ENCODE measurements at places on chromosomes 11 and 22. TPM values are rescaled to one million over a fixed set of nuclear protein-coding genes. Genes with fewer than 3 reads are reported as not detected.

Gene CRYBB3
- total RNA-seq: not detected

Gene MRGPRX3
- not detected for total RNA-seq

Gene CD248
- total RNA-seq: 1.2 TPM

Gene MRGPRG
- not detected for total RNA-seq

Gene FXYD6
- 69.3 TPM for total RNA-seq

Gene PRG3
- not detected for total RNA-seq

Gene SCARF2
- total RNA-seq: 1.6 TPM

Gene PKNOX2
- total RNA-seq: 4.9 TPM

Gene ABCG4
- 2.0 TPM for total RNA-seq

DNA sequence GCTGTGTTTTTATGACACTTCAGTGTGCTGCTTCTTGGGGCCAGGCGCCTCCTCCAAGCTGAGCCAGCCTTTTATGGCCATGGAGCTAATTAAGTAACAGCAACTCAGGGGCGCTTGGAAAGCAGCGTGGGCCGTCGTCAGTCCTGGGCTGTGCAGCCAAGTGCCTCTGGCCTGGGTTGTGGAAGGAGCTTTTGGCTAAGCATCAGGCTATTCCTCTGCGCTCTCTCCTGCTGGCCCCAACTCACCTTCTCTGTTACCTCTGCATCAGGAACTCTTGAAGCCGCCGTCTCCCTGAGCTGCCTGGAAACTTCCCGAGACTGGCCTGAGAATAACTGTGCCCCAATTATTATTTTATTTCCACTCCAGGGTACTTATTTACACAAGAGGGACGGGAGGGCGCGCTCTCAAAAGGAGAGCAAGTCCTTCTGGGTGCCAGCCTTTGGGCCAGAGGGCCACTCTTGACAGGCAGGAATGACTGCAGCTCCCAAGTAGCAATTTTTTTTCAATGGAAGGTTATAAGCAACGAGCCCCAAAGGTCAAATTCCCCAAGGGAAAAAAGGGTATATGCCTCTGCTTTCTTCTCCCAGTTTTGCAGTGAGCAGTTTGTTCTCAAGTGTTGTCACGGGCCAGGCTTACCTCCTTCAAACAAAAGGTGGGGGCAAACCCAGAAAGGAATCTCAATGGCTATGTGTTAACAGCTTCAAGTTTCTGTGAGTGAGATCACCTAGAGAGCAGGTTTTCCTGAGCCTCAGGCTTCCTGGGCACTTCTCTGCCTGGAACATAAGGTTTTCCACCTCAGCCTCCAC, 38.5 kb upstream of the NAV2 start:
- no peak for DNase-seq

GRCh38 chr11:2327032-2327431, 25.2 kb downstream of the TSPAN32 start:
- DNase-seq: no peak

DNA sequence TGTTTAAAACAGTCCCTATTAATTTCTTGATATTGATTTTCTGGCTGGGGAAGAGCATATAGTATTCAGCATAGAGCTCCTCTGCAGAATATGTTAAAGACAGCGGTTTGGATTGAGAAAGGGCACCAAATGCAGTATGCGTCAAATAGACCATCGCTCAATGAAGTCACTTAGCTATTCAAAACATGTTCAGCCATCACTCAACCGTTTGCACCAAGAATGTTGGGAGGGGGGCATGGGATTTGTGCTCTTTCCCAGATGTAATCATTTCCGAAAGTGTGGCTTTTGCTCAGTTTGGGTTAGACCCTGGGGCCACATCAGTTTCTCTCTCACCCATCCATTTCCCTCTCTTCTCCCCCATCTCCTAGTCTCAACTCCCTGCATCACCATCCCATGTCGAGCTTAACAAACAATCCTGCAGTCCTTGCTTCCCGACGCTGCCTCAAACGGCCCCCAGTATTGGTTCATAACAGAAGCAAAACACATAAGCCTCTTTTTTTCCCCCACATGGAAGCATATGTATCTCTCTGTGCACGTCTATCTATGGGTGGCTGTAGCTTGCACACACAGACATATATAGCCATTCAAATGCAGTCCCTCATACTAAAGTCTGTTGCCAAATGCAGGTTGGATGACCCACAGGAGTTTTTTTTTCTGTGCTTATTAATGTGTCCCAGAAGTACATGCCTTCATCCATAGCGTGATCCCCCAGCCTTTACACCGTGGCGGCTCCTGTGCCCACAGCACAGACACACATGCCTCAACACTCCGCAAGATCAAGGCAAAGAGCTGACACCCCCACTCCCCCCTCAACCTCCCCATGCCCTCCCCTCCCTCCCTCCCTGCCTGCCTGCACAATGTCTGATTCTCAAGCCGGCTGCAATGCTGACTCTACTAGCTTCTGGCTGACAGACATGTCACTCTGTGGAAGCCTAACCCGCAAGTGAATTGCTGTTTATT, 2.6 kb downstream of the CACNG2 start:
- no peak for DNase-seq

- DNase-seq: no peak
These were observed 96.5 kb upstream of the PRR5 start for GRCh38 chr22:44605486-44605885.

DNA sequence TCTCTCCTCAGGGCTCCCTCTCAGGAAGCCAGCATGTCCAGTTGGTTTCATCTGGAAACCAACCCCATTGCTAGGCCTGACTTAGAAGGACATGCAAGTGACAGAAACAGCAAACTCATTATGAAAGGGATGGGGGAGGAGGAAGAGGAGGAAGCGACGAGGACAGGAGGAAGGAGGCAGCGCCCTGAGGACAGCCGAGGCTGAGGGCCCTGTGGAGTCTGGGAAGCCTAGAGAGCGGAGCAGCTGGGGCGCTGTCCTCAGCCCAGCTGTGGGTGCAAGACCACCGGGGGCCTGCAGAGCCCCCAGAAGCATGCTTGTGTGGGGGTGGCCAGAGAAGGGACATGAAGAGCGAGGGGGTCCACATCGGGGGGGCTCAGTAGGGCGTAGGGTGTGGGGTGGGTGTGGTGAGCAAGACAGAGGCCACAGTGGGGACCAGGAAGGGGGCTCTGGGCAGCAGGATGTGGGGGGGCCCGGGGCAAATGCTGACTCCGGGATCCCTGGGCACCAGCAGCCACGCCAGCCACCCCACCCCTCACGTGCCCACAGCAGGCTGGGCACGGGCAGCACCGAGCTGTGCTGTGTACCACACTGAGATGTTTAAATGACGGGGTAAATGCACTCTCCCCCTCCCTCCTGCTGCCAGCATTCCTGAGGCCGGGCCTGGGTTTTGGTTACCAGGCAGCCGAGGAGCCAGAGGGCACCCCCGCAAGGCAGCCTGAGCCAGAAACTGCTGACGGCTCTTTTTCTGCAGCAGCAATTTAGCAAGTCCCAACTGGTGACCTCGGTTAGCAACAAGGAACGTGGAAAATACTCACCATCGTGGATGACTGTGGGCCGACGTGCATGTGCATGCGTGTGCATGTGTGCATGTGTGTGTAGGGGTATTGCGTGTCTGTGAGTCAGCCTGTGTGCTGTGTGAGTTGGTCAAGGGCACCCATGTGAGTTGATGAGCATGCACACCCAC, 82.7 kb upstream of the LINC01488 start:
- DNase-seq: no peak

DNA sequence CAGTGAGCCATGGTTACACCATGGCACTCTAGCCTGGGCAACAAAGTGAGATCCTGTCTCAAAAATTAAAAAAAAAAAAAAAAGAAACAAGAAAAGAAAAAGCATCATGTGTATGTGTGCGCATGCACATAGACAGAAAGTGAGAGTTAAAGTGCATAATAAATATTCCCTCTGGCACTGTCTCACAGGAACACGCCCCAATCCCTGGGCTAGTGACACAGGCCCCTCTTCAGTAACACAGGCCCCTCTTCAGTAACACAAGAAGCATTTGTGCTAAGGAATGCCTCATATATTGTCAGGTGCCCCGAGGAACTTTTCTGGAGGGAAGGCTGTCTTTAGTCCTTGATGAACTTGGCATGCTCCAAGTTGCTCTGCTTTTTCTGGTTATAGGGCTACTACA, 57.5 kb downstream of the RPL27A start:
- no peak for DNase-seq

DNA sequence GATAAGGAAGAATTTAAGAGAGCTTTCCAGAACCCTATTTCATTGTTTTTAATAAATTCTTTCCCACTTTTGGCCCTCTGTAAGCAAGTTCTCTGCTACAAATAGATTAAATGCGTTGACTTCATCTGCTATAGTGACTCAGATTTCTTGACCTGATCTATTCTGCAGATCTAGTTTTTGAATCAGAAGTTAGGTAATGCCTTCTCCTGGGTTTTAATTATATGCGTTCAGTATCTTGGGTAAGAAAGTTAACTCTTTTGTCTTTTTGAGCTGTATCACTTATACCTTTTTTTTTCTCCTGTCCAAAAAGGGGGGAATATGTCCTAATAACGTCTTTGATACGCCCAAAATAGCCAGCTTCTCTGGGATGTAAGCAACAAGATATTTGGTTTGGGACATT, 2.4 kb upstream of the HEPHL1 start:
- DNase-seq: no peak

GRCh38 chr11:4495487-4495886, 13.0 kb downstream of the OR52K1 start:
- no peak for DNase-seq

GRCh38 chr11:707817-708420, 1.9 kb downstream of the EPS8L2 start:
- DNase-seq: no peak

DNA sequence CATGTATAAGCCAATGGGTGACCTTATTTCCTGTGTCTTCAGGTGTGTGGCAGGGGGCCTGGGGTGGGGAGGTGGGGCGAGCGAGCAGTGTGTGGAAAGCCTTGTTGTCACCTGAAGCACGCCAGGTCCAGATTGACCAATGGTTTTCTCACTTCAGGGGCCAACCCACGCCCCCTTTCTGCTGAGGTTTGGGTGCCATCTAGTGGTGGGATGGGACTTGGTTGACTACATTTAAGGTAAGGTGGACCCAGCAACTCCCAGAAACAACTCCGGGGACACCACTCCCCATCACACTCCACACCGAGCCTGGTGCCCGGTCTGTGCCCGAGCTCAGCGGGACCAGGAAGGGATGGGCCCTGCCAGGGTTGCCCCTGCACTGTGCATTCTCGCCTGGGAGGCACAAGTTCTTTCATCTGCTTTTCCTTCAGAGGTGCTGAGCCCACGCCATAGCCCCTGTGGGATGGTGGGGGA, 40.0 kb downstream of the TPCN2 start:
- peak; percentile 76 for DNase-seq

DNA sequence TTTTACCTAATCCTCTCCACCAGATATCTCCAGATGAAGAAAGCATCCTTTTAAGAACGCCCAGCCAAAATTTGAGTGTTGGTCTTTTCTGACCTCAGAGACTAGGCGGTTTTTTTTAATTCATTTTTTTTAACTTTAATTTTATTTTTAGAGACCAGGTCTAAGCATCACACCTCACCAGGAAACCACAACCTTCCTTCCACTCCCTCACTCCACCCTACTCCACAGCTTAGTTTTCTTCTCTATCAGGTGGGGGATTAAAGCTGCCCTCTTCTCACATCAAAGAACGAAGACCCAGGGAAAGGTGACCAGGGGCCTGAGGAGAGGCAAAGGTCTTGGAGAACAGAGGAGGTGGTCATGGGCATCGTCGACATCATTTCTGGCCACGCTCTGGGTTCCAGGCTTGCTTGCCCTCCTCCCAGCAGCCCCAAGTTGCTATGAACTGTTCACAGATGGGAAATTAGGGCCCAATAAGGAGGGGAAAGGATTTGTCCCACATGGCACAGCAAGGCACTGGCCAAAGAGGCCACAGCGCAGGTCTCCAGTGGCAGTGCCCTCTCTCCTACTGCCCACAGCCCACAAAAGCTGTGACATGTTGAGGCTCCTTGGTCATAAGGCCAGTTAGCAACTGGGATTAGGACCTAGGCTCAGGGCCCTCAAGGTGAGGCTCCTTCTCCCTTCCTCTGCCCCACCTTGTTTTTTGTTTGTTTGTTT, 1.4 kb upstream of the PEX16 start:
- DNase-seq: no peak

GRCh38 chr22:44815099-44816070, 63.0 kb downstream of the ARHGAP8 start:
- no peak for DNase-seq

DNA sequence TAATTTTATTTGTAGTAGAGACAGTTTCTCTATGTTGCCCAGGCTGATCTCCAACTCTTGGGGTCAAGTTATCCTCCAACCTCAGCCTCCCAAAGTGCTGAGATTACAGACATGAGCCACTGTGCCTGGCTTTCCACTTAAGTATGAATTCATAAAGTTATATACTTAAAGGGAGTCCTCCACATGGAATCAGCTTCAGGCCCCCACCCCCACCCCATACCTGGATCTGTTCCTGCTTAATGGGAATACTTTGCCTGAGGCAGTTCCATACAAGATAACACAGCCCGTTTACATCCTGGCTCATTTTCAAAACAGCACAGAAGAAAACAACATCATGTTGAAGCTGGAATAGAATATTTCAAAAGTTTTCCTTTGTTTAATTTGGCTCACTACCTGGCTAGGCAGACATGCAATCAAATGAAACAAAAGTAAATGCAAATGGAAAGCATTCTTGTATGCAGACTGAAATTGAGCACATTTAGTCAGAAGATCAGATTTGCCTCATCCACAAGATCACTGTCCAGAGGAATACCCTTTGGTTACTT, 82.4 kb downstream of the FAT3 start:
- DNase-seq: no peak

GRCh38 chr11:27882066-27882697, 181.9 kb upstream of the BDNF start:
- no peak for DNase-seq

- DNase-seq: no peak
These were observed 43.5 kb downstream of the CD44 start for GRCh38 chr11:35182317-35182939.

- DNase-seq: no peak
These were observed 19.6 kb downstream of the VPS37C start for GRCh38 chr11:61141601-61142028.

- no peak for DNase-seq
These were observed 454.9 kb upstream of the CADM1 start for GRCh38 chr11:115959081-115959486.

DNA sequence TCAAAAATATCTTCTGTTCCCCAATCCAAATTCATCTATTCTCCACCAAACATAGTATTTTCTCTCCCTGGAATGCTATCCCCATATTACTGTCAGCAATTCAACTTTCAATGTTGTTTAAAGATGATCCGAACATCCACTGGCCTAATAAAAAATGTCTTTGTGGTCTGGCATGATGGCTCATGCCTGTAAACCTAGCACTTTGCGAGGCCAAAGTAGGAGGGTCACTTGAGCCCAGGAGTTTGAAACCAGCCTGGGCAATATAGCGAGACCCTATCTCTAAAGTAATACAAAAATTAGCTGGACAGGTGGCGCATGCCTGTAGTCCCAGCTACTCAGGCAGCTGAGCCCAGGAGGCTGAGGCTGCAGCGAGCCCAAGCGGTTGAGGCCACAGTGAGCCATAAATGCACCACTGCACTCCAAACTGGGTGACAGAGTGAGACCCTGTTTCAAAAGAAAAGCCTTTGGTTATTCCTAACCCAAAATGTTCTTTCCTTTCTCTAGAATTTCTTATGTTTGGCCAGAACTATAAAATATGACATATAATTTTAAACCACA, 29.8 kb downstream of the SIK3 start:
- DNase-seq: no peak

GRCh38 chr22:29937940-29938693, 55.1 kb downstream of the MTMR3 start:
- DNase-seq: no peak

Measured in frontal cortex (tissue), 4 donors.